ENCODE measurements at places on chromosomes 1 and 21.
A peak's percentile ranks its signal among the peaks of the same experiment; 100 is the strongest.

DNA sequence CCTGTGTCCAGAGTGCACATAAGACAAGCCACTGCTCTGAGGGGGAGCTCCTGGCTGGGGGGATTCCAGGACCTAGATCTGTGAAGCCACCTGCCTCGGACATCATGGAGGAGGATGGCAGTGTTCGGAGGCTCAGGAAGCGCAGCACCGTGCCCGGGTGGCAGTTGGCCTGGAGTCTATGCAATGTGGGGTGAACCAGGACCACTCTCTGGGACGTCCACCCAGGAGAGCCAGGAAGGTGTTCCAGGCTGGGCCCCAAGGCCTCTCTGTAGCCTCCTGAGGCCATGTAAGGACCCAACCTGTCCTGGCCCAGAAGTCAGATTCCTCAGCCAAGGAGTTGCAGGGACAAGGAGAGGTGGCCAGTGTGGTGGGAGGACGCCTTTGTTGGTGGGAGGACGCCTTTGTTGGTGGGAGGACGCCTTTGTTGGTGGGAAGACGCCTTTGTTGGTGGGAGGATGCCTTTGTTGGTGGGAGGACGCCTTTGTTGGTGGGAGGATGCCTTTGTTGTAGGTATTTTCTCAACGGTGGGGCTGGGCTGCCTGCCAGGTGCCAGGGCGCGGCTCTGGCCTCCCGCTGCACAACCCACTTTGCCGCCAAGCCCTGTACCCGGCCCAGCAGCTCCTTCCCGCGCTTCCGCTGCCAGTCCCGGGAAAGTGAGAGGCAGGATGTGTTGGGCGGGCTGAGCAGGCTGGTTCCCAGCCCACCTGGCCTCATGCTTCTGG is 30.6 kb upstream of the BMP8B start:
- peaks cover 13% of the 10 kb centered on the region for H3K27me3 ChIP-seq
- DNase-seq, result no peak
- H3K4me3 ChIP-seq, result no peak overlapping the region
- H3K27ac ChIP-seq, result no peak overlapping the region
- H3K4me1 ChIP-seq, result peaks cover 5% of the 10 kb centered on the region

DNA sequence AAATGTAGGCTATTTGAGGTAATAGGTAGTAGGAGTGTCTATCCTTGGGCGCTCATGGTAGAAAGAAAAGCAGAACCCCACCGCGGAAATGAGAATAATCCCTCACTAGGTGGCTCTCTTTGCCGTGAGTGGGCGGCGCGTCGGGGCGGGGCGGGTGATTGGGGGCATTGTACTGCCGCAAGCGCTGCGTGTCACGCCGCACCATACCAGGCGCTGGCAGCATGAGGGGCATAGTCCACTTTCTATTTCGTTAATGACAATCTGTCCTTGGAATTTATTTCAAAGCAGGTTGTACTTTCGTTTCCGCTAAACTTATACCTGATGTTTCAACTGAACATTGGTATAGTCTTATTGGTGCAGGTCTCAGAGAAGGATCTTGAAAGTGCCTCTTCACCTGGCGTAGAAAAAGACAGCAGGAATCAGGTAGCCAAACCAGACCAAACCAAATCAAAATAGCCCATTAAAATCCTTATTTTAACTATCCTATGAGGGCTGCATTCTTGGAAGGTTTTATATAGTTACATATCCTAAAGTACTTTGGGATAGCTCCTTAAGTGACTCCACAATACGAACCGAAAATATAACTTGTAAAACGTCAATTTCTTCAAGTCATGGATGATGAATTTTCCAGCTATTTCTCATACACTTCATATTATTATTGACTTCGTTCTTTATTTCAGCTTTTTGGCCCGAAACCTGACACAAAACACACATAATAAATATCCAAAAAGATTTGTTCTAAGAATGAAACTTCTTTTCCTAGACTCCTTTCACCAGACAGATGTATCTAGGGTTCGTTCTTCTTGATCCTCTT is 1.9 kb upstream of the SMG7 start:
- peak overlapping the region; percentile 90 for H3K4me3 ChIP-seq
- H3K4me1 ChIP-seq, result peaks cover 26% of the 10 kb centered on the region
- H3K27ac ChIP-seq, result peak overlapping the region; percentile 99
- H3K27me3 ChIP-seq, result no peaks in the 10 kb centered on the region
- H3K36me3 ChIP-seq, result no peaks in the 10 kb centered on the region

DNA sequence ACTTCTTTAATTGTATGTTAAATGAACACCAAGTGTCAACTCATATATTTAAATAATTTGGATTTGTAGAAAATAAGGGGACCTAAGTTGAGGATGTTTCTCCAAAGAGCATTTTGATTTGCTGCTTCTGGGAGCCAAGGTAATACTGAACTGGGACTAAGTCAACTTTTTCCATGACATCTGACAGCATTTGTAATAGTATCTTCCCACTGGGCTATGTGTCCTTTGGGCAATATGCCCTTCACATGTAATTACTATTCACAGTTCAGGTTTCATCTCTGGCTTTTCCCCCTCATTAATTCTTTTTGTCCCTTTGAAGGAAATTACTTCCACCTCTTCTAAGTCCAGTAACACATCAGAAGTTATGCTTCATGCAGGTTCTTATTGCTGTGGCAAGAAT is 36.7 kb upstream of the HP1BP3 start:
- no peak overlapping the region for H3K4me3 ChIP-seq
- no peak overlapping the region for H3K27ac ChIP-seq
- H3K36me3 ChIP-seq, result peaks cover 17% of the 10 kb centered on the region
- H3K4me1 ChIP-seq, result no peaks in the 10 kb centered on the region
- no peak for DNase-seq

DNA sequence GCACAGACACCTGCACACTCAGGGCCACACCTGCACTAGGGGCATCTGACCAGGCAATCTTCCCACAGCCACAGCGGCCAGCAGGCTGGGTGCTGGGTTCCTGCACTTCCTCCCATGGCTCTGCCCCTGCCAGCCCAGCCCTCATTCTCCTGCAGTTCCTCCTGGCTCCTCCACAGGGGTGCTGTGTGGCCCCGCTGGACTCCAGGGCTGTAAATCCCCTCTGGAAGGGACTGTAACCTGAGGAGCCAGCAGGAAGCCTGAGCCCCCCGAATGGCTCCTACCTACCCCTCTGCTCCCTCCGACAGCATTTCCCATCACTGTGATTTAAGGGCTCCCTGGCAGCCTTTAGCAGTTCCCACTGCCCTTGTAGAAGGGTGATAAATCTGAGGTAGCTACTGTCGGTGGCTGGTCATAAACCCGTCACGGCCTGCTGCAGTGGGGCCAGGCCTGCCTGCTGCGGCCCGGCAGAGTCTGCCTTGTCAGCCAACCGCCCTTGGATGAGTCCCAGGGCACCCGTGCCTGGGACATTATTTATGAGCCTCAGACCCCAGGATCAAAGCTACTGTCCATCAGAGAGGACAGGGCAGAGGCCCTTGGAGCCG is 8.8 kb downstream of the UBL4B start:
- 0 out of 2 replicates have a peak, but pooled peaks cover 4% of the 10 kb centered on the region for H3K4me1 ChIP-seq
- no peak overlapping the region for H3K27ac ChIP-seq
- peaks cover 19% of the 10 kb centered on the region for H3K27me3 ChIP-seq
- peaks cover 12% of the 10 kb centered on the region for H3K36me3 ChIP-seq
- H3K4me3 ChIP-seq, result no peak overlapping the region
- no peak for DNase-seq

DNA sequence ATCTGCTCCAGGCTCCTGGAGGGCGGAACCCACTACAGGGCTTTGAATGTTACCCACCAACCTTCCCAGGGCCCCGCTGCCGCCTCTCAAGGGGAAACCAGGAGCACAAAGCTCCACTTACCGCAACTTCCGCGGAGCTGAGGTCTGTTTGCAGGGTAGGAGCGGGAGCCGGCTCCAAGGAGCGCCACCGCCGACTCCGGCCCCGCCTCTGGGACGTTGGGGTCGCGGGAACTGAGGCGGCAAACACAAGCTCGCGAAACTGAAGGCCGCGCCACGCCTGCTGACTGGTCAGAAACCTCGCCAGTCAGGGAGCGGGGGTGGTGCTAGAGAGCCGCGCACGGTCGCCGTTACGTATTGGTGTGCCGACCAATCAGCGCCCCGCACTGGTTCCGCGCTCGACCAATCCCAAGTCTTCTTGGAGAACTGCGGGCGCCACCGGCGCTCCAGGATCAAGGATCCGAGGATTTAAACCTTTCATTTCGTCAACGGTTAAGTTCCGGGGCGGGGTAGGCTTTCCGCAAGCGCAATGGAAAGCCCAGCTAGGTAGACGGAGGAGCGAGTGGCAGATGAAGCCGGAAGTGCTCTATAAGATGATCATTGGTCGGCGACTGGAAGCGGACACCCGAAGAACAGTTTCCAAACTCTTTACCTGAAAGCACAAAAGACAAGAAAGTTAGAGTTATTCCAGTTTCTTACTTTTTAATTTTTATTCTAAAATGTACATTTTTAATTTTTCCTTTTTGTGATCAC is at the start of gene STIL:
STIL (minus strand) TSS at position 233 of the 750 bp plus-strand sequence. CDS start 3,828 bp downstream, outside the sequence.
- DNase-seq, result peak; percentile 99
- H3K27ac ChIP-seq, result peak within 1 kb of the TSS; percentile 99
- H3K36me3 ChIP-seq, result peaks cover 21% of the 10 kb centered on the region
- peaks cover 3% of the 10 kb centered on the region for H3K27me3 ChIP-seq
- peaks cover 18% of the 10 kb centered on the region for H3K4me1 ChIP-seq
- peak within 1 kb of the TSS; percentile 99 for H3K4me3 ChIP-seq

DNA sequence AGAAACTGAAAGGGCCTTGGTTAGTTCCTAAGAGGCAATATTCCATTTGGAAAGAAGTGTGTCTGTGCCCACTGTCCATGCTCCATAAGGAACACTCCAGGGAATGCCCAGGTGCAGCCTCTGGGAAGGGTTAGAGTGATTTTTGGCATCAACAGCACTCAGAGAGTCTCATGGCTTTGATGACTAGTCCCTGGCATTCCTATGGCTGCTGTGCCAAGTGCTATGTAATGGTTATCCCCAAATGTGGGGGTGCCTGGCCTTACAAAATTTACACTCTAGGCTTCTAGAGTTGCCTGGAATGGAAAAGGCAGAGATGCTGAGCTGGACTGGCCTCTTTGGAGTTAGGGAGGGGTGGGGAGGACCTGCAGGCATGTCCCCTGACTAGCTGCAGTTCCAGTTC is 75.0 kb upstream of the BCAR3 start:
- H3K4me3 ChIP-seq, result no peak overlapping the region
- DNase-seq, result no peak
- H3K27ac ChIP-seq, result no peak overlapping the region
- no peaks in the 10 kb centered on the region for H3K4me1 ChIP-seq

DNA sequence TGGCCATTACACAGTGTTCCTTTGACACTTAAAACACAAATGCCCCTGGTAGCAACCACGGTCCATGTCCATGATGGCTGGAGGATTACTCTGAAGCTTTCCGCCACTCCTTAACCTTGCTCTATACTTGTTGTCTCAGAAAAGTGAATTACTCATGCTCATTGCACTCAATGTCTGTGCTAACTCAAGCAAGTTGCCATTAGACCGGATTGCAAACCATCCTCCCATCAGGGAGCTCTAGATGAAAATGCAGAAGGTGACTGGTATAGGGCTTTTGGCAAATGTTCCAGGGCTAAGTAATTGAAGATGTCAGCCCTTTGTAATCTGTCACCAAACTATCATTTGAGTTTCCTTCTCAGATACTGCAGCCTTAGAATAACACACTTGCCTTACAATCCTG is 1288.3 kb upstream of the B3GALT2 start:
- no peak for DNase-seq
- H3K36me3 ChIP-seq, result no peaks in the 10 kb centered on the region
- no peak overlapping the region for H3K27ac ChIP-seq
- H3K27me3 ChIP-seq, result no peaks in the 10 kb centered on the region
- no peaks in the 10 kb centered on the region for H3K4me1 ChIP-seq

DNA sequence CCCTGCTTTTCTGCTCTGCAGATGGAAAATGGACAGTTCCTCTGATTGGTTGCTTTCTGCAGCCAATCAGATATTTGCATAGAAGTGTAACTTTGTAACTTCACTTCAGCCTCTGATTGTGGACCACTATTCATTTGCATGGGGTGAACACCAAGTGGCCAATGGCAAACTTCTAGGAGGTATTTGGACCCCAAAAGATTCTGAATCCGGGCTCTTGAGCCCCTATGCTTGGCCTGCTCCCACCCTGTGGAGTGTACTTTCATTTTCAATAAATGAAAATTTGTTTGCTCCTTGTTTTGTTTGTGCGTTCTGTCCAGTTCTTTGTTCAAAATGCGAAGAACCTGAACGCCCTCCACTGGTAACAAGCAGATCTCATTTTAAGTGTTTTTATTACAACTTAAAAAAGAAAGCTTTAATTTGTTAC is 6.4 kb upstream of the GSTM4 start:
- no peaks in the 10 kb centered on the region for H3K4me1 ChIP-seq
- no peak overlapping the region for H3K27ac ChIP-seq
- H3K36me3 ChIP-seq, result no peaks in the 10 kb centered on the region
- DNase-seq, result no peak
- H3K27me3 ChIP-seq, result peaks cover 26% of the 10 kb centered on the region

DNA sequence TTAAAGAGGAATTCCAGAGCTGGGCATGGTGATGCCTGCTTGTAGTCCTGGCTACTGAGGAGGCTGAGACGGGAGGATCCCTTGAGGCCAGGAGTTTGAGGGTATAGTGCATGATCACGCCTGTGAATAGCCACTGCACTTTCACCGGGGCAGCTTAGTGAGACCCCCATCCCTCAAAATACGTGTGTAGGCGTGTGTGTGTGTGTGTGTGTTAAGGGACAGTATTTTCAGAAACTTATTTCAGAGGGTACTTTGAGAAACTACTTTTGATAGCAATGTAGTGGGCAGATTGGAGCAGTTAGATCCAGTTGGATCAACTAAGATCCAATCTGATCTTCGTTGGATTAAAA is 62.2 kb downstream of the LRRC8D start:
- peaks cover 24% of the 10 kb centered on the region for H3K36me3 ChIP-seq
- no peak overlapping the region for H3K4me3 ChIP-seq
- H3K27ac ChIP-seq, result peak overlapping the region; percentile 62
- no peak for DNase-seq

GRCh38 chr21:19458295-19458694 is 1054.7 kb upstream of the TMPRSS15 start:
- no peak overlapping the region for H3K4me3 ChIP-seq
- no peaks in the 10 kb centered on the region for H3K27me3 ChIP-seq
- DNase-seq, result no peak
- H3K36me3 ChIP-seq, result no peaks in the 10 kb centered on the region
- H3K4me1 ChIP-seq, result peaks cover 13% of the 10 kb centered on the region

- H3K27me3 ChIP-seq, result no peaks in the 10 kb centered on the region
- peaks cover 4% of the 10 kb centered on the region for H3K36me3 ChIP-seq
- no peak overlapping the region for H3K4me3 ChIP-seq
- no peak for DNase-seq
- H3K4me1 ChIP-seq, result no peaks in the 10 kb centered on the region
Measured at GRCh38 chr1:12095452-12096263, 32.6 kb downstream of the TNFRSF8 start.

DNA sequence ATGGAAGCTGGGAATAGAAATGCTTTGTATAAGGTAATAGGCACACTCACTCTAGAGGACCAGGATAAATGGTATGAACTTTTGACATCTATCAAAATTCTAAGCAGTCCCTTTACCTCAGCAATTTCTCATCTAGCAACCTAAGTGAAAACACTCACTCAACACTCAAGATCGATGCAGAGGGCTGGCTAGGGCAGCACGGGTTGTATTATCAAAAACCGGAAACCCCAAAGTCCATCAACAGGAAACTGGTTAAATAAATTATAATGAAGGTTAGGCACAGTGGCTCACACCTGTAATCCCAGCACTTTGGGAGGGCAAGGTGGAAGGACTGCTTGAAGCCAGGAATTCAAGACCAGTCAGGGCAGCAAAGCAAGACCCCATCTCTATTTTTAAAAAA is 9.4 kb downstream of the USP48 start:
- DNase-seq, result no peak
- H3K4me3 ChIP-seq, result no peak overlapping the region
- H3K36me3 ChIP-seq, result peaks cover 16% of the 10 kb centered on the region
- H3K4me1 ChIP-seq, result peaks cover 6% of the 10 kb centered on the region
